NB4 (cell line): ENCODE measurements at places on chromosomes 16 and 17.

- no peak for DNase-seq
Measured at GRCh38 chr17:45138911-45139532, 3.5 kb downstream of the ACBD4 start.

DNA sequence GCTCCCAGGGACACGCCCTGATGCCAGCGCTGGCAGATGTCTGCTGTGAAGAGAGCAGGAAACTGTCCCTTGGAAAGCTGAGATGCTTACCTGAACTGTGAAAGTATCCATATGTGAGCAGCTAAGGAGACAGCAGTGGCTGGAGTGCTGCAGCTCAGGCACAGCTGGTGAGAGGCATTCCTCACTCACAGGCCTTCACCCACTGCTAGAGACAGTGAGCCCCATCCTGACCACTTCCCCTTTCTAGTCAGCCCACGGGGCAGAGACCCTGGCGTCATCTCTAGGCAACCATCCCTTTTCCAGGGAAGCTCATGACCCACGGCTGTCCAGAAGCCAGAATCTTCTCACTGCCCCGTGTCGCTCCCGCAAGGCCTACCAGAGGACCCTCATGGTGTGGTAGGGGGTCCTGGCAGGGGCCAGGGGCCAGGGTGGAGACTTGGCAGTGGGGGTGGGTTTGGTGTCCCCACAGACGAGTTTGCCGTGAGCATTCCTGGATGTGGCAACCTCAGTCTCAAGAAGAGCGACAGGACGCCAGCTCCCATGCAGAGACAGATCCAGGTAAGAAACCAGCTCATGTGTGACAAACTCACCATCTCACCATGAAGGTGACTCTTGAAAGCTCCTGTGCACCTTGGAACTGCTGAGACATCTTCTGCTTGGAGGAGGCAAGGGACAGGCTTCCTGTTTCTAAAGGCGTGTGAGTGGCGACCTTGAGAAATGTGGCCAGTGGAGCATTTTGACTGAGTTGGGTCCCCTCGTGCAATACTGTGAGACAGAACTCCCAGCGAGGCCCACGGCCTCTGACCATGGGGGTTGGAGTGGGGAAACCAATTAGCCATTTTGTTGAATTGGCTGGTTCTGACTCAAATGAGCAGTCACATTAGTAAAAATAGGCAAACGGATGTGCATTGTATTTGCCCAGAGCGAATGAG lies at the start of gene SCIMP:
TSS of gene SCIMP (minus strand) at position 216 of the 932 bp plus-strand sequence. CDS start at position 111, 105 bp downstream.
- peak; percentile 77 for DNase-seq

GRCh38 chr17:39229274-39229913 lies 3.6 kb upstream of the STAC2 start:
- DNase-seq = peak; percentile 91

GRCh38 chr16:12020009-12020408 lies 43.5 kb downstream of the SNX29 start:
- DNase-seq = no peak

- DNase-seq = peak; percentile 85
Measured at GRCh38 chr16:56858374-56858773, 6.6 kb upstream of the SLC12A3 start.

DNA sequence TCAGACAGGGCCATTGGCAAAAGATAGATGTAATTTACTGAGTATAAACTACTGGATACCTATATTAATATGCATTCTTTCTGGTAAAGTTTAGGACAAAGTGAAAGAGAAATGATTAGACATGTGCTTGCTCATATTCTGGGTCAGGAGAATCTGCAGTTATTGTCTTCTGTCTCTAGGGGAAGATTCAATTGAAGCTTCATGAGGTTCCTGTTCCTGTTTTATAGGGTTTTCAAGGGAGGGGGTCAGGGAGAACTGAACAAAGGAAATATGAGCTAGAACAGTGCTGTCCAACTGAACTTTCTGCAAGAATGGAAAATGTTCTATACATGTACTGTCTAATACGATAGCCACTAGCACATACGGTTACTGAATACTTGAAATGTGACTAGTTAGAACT lies 59.3 kb upstream of the CORO6 start:
- DNase-seq = peak; percentile 91

DNA sequence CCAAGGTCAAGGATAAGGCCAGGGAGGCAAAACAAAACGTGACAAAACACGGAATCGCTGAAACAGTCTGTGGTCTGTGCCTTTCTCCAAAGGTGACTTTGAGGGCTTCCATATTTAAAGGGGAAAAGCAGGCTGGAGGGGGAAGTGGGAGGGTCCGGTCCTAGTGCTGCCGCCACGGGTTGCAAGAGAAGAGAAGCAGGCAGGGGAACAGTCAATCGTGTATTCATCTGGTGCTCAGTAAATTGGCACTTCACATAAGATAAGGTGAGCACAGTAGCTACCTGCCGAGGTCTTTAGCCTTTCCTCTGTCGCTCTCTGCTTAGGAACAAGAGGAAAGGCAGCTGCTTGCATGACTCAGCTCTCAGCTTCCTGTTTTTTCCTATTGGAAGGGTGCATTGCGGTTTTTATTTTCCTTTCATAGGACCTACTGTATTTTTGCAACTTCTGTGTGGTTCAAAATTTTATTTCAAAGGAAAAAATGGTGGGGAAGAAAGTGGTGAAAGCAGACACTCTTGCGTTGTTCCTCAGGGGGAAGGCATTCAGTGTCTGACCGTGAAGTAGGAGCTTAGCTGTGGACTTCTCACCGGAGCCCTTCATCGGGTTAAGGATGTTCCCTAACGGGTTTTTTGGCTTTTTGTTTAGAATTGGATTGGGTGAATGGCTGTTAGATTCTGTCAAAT lies 7.1 kb upstream of the LGALS3BP start:
- peak; percentile 63 for DNase-seq

GRCh38 chr16:17369421-17370222 lies 101.1 kb downstream of the XYLT1 start:
- peak; percentile 93 for DNase-seq

GRCh38 chr17:50517011-50517410 lies 8.8 kb downstream of the MYCBPAP start:
- no peak for DNase-seq

DNA sequence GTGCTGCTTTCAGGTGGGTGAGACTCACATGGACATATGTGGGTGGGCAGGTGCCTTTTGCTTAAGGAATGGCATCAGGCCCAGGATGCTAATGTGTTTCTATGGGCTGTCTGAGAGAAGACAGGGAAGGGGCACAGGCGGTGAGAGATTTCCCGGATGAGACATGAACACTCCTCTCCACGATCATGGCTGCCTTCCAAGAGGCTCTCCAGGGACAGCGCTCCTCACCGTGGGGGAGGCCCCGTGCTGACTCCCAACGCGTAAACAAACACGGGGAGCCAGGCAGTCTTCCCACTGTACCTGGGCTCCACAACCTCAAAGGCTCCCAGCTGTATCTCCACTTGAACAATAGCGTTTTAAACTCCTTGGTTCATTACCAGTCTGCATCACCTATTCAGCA lies 42.8 kb downstream of the CDK5R1 start:
- DNase-seq = no peak

- DNase-seq = peak; percentile 93
Measured at GRCh38 chr16:67936880-67937605, 393 bp upstream of the PSMB10 start.

DNA sequence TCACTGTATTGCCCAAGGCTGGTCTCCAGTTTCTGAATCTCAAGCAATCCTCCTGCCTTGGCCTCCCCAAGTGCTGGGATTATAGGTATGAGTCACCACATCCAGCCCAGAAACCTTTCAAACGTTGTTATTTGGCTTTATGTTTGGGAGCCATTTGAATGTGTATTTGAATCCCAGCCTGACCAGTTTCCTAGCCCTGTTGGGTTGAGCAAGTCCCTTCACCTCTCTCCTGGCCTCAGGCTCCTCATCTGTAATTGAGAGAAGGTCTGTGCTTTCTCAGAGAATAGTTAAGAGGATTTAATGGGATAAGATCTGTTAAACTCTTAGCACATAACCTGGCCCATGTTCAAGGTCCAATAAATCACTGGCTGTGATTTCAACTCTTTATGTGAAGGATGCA lies 385.8 kb upstream of the RBFOX1 start:
- no peak for DNase-seq

DNA sequence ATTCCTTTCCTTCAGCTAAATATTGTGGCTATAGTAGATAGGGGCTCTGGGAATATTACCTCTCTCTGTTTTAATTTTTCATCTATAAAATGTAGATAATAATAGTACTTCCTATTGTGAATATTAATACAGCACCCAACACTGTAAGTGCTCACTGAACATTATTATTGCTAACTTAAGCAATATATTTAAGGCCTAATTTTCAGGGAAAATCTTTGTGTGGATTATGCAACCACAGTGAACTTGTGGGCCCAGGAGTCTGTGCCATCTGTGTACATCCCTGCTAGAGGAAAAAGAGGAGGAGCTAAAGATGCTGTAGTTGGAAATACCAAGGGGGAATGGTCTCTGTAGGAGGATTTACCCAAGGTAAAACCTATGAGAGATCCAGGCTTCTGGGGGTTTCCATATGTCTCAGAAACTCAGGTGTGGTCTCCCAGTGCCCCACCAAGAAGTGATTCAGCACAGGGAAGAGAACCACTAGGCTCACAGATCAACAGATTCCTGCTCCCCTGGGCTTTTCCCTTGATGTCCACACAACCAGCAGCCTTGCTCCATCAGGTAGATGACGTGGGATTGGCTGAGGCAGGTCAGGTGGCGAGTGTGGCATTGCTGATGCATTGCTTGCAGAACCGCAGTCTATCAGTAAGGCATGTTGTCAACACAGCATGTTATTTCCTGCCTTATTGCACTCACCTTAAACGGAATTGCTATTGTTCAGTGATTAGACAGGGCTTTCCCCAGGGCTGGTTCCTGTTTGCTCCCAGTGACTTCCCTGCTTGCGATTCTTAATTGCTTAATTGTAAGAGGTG lies 1.6 kb upstream of the N4BP1 start:
- DNase-seq = peak; percentile 53

- no peak for DNase-seq
Measured at GRCh38 chr17:2560658-2561057, 32.8 kb upstream of the PAFAH1B1 start.

DNA sequence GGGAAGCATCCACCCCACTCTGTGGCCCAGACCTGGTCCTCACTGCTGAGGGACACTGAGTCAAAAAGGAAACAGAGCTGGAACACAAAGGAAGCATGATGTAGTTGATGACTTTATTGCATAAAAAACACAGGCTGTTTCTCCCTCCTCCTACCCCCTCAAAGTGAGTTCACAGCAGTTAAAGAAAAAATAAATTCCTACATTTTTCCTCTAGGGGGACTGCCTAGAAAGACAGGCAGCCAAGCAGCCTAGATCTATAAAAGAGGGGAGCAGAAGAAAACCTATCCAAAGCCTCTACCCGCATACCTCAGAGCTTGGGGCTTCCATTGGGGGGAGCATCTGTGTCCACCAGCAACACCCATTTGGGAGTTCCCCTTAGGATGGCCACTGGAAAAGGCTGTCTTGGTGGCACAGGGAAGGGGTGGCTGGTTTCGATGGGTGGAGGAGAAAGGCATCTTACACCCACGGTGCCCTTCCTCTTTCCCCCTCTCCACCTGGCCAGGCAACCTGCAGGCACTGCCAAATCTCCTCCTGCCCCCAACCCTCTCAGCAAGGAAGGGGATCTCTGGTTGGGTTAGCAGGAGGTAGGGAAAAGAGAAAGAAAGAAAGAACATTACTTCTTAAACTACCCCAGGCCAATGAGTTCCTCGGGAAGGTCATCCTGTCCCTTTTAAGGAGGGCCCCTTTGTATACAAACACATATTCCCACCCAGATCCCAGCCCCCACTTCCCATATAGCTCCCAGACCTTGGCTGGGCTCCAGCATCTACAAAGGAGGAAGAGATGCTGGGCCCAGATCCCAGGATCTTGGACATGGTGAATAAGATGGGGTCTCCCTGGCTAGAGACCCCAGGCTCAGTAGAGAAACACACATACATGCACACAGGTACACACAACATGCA lies 4.0 kb upstream of the SCRN2 start:
- DNase-seq = peak; percentile 30

DNA sequence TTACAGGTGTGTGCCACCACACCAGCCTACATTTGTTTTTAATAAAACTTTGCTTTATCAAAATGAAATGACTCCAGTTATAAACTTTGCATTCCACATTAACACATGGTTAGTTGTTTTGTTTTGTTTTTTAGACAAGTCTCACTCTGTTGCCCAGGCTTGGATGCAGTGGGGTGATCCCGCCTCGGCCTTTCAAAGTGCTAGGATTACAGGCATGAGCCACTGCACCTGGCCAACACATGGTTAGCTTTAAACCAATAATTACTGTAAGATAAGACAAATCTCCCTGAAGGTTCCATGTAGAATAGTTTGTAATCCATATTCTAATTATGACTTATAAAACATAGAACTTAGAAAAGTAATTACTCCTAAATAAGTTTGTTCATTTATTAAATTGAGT lies 89.8 kb upstream of the MED13 start:
- no peak for DNase-seq

DNA sequence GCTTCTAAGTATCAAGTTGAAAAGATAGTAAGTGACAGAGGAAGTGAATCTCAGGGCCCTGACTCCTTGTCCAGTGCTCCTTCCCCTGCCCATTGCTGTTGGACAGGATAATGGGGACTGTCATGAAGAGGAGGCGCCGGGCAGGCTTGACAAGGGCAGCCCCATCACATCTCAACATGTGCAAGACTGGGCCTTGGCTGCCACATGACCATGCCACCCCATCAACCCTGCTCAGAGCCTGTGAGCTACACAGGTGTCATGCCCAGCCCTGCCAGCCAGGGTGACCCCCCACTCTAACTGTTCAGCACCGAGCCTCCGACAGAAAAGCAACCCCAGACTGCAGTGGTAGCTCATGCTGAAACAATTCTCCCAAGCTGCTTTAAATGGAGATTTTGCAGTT lies 171.6 kb downstream of the C16orf78 start:
- DNase-seq = no peak

GRCh38 chr17:60493847-60494321 lies 32.2 kb downstream of the APPBP2 start:
- no peak for DNase-seq

- DNase-seq = no peak
Measured at GRCh38 chr17:2985318-2985717, 78.1 kb downstream of the OR1D5 start.

- no peak for DNase-seq
Measured at GRCh38 chr16:56019274-56019673, 144.1 kb upstream of the CES5A start.

- no peak for DNase-seq
Measured at GRCh38 chr16:54974367-54974766, 43.7 kb downstream of the IRX5 start.

DNA sequence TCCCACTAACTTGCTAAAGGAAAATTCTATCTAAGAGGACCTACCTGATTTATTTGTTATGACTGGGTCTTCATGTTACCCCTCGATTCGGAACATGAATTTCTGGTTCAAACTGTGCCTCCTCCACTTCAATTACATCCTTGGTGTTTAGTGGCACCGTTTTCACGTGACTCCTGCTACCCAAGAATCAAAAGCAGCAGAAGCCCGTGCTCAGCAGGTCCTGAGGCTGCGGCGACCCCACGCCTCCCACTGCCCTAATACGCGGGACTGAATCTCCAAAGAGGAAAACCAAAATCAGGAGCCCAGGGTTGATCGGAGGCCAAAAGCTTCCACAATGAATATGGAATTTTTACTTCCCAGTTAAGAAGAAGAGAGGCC lies 94.0 kb upstream of the METRNL start:
- no peak for DNase-seq

GRCh38 chr17:4939546-4939795 lies 375 bp downstream of the SLC25A11 start:
- DNase-seq = no peak
